Prostate gland (tissue), 2 donors: ENCODE measurements at places on chromosomes 5 and 9.
A peak's percentile ranks its signal among the peaks of the same experiment; 100 is the strongest.

GRCh38 chr5:147893820-147894219, 12.5 kb downstream of the C5orf46 start:
- no peak for DNase-seq

DNA sequence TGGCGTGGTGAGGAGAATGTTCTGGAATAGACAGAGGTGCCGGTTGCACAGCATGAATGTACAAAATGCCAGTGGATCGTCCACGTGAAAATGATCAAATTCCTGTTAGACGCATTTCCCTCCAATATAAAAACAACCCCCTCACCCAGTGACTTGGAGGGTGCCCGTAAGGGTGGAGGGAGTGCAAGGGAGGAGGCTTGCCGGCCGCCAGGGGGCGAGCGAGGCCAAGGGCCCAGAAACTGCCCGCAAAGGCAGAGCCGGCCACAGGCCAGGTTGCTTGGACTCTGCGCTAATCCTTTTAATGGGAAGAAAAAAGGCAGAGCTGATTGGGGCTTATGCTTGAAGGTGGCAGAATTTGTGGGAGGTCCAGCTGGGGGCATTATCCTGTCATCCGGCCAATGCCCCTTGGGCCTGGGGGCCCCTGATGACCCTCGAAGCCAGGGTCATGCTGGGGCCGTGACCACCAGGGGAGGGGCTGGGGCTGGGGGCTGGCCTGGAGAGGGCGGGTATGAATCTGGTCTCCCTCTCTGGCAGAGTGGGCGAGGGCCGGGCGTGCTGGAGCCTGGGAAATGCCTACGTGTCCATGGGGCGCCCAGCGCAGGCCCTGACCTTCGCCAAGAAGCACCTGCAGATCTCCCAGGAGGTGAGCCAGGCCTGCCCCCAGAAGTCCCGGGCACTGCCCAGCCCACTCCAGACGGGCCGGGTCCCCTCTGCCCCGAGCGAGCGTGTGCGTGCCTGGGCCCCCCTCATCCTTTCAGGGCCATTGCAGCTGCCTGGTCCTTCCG, 12.0 kb downstream of the GPSM1 start:
- DNase-seq: peak; percentile 51

DNA sequence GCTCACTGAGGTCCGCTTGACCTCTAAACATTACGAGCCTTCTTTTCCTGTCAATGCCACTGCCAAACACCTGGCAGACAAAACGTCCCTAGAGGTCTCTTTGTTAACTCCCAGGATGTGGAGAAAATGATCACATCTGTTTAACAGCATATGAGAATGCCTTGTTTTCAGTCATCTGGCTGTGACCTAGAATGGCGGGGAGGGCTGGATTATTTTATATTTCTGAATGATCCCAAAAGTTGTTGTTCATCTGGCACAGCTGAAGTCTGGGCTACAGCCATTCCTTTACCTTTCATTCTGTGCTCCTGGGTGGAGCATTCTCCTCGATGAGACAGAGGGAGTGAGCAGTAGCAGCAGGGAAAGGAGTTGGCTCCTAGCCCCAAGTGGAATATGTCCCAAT, 138.2 kb downstream of the PRDM6 start:
- DNase-seq: no peak

- no peak for DNase-seq
These were observed 286.8 kb upstream of the RPS23 start for GRCh38 chr5:82564963-82565362.
